Stimulated activated CD4-positive, alpha-beta T cell treated with anti-CD3 and anti-CD28 coated beads, Interleukin-1b, Interleukin-23, amount 100 ng/mL, for 4 hours (primary cell): ENCODE measurements at places on chromosomes 16 and 17.

DNA sequence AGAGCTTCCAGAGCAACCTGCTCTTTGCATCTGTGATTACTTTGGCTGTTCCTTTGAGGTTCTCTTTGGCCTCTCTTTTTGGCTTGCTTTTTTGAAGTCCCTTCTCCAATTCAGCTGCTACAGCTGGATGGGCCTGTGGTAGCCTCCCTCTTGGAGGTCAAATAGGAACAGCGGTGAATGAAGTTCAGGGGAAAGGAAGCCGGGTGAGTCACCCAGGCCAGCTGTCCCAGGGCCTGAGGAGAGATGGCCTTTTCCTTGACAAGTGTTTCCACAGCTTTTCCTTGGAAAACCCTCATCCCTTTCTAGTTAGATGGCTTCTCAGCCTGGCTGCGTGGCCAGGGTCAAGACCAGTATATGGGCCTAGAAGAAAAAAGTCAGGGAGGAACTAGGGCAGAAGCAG lies 103.1 kb downstream of the STX8 start:
- no peak for DNase-seq

- DNase-seq: no peak
Measured at GRCh38 chr16:3980253-3981111, 100.0 kb upstream of the CREBBP start.

GRCh38 chr17:73777131-73777449 lies 132.8 kb upstream of the SDK2 start:
- DNase-seq: no peak

- DNase-seq: peak; percentile 48
Measured at GRCh38 chr17:48543854-48544348, 1.0 kb downstream of the HOXB2 start.

- no peak for DNase-seq
Measured at GRCh38 chr16:24689128-24689527, 40.3 kb upstream of the TNRC6A start.

DNA sequence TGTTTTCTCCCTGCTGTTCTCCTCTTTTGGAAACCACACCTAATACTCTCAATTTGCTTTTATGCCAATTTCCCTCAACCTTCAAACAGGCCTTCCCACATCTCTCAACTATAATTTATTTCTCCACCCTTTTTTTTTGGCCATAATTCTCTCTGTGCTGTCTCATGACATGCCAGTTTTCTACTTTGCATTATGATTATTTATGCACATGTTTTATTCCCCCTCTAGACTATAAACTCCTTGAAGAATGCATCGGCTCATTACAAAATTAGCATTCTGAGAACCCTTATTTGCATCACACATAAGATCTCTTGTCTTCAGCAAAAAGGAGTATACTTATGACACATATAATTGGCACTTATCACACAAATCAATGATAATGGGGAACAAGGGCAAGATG lies 10.9 kb upstream of the LYRM9 start:
- DNase-seq: no peak

- DNase-seq: no peak
Measured at GRCh38 chr16:54780266-54780665, 150.4 kb upstream of the IRX5 start.

GRCh38 chr17:21286909-21287702 lies 2.6 kb downstream of the MAP2K3 start:
- no peak for DNase-seq

DNA sequence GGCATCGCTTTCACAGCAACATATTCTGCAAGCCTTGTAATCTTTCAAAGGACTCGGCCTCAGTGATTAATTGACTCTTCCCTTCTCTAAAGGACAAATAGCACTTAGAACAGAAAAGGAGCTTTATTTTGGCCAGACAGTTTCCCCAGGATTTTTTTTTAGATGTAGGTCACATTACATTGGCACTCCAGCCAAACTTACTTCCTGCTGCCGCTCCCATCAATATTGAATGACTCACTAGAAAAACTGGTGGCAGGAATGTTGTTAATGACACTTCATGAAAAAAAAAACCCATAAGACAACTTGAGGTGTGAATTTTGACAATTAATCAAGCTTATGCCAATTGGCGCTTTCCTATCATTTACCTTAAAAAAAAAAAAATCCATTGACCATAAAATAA lies 432.6 kb downstream of the TOX3 start:
- DNase-seq: no peak

DNA sequence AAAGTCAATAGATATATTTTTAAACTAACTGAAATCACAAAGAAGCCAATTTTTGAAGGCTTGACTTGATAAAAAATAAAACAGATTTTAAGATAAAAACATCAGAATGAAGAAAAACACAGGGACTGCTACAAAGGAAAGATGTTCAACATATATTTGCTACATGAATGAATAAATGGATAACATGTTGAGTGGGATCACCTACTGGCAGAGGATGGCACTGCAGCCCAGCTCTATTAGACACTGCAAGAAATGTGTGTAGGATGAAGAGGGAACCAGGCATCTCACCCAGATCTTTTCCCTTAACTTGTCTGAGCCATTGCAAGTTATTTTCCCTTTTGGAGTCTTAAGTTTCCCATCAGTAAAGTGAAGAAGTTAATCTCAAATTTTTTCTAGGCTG lies 4.2 kb downstream of the AIPL1 start:
- no peak for DNase-seq

- DNase-seq: no peak
Measured at GRCh38 chr16:72878301-72879269, 169.3 kb downstream of the ZFHX3 start.

DNA sequence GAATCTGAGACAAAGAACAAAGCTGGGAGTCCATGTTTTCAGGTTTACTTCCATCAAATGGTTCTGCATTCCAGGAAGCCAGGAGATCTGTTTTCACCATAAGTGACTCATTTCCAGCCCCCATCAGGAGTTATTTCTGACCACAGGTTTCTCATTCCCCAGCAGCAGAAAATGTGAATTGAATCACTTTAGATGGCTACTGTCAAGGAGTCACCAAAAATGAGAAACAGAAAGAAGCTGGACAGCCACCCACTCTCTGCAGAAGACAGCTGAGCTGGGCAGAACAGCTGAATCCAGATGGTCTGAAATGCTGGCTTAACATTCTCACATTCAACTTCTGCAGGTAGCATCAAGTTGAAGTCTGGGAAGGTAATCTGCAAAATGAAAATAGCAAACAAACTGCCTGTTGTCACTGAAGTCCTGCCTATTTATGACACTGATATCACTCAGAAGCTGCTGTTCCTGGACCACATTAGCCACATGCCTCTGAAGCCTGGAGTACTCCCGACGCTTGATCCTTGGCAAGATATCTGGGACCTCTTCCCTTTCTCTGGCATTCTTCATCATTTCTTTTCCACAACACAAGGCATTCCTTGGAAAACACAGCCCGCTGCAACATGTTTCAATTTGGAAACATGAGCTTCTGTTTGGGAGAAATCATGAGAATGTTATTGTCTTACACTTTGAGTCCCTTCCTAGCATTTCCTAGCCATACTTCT lies 15.3 kb downstream of the CCL11 start:
- DNase-seq: no peak

GRCh38 chr17:18250259-18250658 lies 8.3 kb downstream of the FLII start:
- no peak for DNase-seq

GRCh38 chr17:81869221-81870130 lies 1.7 kb downstream of the ARHGDIA start:
- DNase-seq: peak; percentile 43

DNA sequence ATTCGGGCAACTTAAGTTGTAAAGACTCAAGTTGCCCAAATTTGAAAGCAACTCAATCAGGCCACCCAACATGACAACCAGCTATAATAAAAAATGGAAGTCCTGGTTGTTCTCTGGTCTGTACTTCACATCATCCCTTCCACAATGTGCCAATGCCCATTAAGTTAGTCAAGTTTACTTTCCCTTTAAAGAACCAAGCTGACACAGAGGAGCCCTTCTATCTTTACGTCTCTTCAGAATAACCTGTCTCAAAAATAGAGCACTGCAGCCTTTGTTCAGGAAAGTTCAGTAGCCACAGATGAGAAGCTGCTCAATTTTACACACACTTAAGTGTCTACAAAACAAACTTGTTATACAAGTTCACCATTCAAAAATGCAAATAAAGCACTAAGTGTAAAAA lies 75.1 kb upstream of the C17orf78 start:
- DNase-seq: no peak

- DNase-seq: no peak
Measured at GRCh38 chr17:17494870-17495535, 1.2 kb downstream of the RASD1 start.

- no peak for DNase-seq
Measured at GRCh38 chr16:48326915-48327314, 58.3 kb downstream of the SIAH1 start.

DNA sequence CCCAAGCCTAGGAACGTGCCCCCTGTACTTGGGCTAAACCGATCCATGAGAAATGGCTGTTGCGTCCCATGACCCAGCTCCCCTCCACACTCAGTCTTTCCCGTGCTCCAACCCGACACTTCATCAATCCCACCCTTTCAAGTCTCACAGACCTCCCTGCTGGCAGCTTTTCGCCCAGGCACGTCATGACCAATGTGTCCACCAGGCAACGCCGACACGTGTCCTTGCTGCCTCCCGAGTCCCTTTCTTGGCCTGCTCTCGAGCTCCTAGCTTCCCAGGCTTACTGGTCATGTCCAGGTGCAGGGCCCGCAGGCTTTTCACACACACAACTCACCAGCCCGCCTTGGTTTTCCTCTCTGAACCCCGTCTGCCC lies 12.2 kb downstream of the MNT start:
- DNase-seq: no peak

DNA sequence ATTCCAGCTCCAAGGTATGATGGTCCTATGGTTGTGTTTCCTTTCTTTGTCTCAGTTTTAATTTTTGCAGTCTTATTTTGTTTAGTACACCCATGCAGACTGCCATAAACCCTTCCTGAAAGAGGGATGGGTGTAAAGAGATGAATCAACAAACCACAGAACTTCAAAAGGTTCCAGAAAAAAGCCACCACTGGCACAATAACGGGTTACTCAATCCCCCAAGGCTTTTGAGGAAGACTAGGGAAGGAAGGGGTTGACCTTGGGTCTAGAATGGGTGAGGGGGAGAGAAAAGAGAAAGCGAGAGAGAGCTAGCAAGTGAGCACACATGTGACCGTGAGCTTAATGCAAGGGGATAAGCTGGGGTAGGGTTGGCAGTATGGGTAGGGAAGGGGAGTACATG lies 168.1 kb downstream of the XYLT1 start:
- DNase-seq: no peak

DNA sequence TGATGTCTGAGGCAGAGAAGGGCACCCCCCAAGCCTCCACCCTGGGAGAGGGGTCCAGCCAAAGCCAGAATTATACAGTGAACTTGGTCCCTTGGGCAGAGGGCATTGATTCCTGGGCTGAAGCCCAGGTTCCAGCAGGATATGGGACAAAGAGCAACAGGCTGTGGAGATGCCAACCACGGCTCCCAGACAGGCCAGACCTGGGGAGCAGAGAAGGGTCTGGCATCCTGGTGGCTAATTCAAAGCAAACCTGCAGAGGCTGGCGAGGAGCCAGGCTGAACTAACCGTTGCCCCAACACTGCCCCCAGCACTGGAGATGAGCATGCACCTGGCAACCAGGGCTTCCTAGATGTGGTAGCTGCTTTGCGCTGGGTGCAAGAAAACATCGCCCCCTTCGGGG lies 3.0 kb downstream of the CES3 start:
- no peak for DNase-seq

GRCh38 chr17:49114703-49115102 lies 17.9 kb upstream of the B4GALNT2 start:
- DNase-seq: no peak

- peak; percentile 71 for DNase-seq
Measured at GRCh38 chr17:44350733-44351226, 5.7 kb downstream of the GRN start.

GRCh38 chr17:51354936-51355335 lies 94.6 kb downstream of the UTP18 start:
- DNase-seq: no peak

- DNase-seq: no peak
Measured at GRCh38 chr16:71706046-71706445, 18.5 kb downstream of the PHLPP2 start.

DNA sequence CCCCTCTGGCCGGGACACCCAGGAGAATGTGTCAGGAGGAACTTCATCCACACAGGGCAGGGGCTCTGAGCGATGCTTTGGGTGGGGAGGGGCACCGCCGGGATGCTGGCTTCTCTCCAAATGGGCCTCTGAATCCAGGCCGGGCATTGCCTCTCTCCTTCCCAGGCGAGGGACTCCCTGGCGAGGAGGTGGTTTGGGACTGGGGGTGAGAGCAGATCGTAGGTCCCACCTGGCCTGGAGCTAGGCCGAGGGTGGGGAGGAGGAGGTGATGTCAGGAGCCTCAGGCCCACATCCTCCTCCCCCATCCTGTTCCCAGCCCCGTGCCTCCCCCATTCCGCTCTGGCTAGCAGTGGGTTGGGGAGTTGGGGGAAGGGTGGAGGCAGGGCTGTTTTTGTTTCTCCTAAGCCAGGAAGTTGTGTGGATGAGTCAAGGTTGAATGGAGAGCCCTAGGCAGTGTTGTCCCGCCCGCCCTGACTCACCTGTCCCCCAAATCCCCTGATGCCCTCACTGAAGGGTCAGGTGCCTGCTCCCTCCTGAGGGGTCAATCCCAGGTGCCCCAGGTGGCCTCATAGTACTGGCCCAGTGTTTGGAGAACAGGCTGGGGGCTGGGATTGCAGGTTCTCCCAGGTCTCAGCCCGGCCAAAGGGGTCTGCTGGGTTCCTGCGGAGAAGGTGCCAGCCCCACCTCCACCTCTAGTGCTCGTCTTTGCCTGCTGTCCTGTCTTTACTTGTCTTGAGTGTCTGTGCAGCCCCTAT lies 2.8 kb downstream of the GRB7 start:
- no peak for DNase-seq

- DNase-seq: no peak
Measured at GRCh38 chr16:66359811-66360608, 6.5 kb upstream of the CDH5 start.

GRCh38 chr17:74369221-74369620 lies 1.9 kb downstream of the GPR142 start:
- peak; percentile 60 for DNase-seq
